ENCODE measurements at places on chromosomes 7 and 10.

GRCh38 chr7:51292596-51292995 lies 24.0 kb downstream of the COBL start:
- no peak for DNase-seq

- no peak for DNase-seq
These were observed 182.4 kb downstream of the CCDC3 start for GRCh38 chr10:12819071-12819470.

GRCh38 chr10:106457522-106457921 lies 707.0 kb downstream of the SORCS1 start:
- DNase-seq: no peak

DNA sequence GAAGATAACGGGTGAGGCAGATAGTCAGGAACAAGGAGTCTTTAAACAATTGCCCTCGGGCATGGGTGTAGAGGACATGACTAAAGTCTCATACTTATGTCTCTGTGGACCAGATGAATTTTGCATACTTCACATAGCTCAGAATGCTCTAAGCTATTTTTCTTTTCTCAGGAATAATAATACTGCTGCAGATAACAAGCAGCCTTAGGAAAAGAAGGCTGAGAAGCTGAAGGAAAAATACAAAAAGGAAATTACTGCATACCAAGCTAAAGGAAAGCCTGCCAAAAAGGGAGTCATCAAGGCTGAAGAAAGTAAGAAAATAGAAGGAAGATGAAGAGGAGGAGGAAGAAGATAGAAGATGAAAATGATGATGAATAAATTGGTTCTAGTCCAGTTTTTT lies 13.4 kb upstream of the ERCC6 start:
- DNase-seq: no peak

DNA sequence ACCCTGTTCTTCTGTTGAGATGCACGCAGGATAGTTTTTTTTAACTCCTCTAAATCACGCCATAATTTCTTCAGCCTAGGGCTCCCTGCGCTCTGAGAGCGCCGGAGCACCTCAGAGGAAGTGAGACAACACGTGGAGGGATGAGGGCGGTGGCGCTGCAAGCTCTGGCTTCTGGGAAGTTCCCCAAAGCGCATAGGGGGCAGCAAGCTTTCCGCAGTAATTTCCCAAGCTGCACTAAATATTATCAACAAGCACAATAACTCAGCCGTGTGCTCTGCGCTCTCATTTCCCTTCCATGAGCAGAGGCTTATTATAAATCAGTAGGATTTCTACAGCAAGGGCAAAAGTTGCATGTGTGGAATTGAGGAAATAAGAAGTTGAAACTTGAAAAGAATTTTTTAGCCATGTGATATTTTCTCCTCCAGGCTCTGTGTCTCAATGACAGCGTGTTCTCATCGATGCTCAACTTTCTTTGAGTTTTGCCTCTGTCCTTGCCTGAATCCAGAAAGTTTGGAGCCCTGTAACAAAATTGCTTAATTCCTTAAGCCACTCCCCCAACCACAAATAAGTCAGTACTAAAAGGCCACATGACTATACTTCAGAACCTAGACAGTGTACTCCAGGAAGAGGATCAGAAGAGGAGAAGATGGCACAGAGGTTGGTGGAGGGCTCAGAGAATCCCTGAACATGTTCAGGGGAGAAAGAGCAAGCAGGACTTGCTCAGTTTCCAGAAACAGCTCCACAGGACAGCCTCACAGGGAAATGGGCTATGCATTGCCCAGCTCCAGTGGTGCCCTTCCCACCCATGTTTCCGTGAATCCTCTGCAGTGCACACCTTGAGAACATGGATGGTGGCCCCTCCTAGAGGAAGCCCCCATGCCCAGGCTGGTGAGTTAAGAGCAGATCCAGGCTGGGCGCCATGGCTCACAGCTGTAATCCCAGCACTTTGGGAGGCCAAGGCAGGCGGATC lies 221.5 kb upstream of the GHITM start:
- DNase-seq: peak; percentile 51

DNA sequence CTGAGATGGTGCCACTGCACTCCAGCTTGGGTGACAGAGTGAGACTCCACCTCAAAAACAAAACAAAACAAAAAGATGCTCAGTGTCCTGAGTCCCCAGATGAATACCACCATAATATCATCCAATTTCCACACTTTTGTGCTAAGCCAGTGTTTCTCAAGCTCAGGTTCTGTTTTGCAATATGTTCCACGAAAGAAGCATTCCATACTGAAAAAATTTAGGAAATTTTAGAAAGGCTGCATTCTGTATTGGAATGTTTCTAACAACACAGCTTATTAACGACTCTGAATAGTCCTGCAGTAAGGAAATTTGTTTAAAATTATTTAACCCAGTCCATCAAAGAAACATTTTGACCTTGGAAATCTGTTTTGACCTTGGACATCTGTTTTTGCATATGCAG lies 142.4 kb downstream of the EPC1 start:
- no peak for DNase-seq

DNA sequence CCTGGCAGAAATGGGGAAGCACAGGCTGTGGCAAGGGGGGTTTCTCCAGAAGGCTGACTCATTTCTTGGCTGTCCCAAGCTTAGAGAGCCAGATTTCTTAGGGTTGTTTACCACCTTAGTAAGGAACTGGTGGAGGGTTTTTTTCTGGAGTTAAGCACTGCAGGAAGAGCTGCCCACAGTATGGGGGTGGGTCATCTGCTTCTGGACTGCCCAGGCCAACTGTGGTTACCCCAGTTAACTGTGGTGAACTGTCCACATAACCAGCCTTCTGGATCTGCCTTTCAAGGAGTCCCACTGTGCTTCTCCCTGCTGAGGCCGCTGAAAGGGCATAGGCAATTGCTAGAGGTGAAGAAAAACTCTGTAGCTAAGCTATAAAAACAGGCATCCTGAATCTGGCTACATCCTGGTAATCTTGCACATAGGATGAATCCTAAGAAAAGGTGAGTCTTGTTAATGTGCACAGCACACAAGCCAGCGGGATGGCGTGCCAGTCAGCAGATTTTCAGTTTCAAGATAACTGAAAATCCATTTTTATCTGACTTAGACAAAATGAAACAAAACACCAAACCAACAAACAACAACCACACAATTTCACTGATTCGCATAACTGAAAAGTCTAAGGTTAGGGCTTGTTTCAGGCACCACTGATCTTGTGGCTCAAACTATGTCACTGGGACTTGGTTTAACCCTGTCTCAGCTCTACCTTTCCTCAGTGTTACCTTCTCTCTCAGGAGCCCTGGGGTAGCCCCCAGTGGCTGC lies 21.6 kb upstream of the TSPAN33 start:
- peak; percentile 95 for DNase-seq

DNA sequence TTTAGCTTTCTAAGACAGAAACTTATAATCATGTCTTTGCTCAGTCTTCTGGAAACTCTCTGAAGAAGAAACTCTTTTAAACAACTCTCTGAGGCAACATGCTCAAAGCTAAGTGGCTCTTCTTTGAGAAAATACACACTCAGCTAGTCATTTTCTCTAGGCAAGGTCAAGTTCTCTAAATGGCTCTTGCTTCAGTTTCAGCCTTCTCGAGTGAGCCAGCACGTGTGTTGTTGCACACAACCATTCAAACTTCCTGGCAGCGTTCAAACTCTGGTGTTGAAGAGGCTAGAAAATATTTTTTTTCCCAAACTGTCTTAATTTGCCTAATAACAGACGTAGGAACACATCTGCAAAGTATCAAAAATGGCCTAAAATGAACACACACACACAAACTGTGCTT lies 129.1 kb downstream of the THSD7A start:
- peak; percentile 7 for DNase-seq

GRCh38 chr10:104559935-104560334 lies 81.2 kb upstream of the SORCS3 start:
- DNase-seq: peak; percentile 68

DNA sequence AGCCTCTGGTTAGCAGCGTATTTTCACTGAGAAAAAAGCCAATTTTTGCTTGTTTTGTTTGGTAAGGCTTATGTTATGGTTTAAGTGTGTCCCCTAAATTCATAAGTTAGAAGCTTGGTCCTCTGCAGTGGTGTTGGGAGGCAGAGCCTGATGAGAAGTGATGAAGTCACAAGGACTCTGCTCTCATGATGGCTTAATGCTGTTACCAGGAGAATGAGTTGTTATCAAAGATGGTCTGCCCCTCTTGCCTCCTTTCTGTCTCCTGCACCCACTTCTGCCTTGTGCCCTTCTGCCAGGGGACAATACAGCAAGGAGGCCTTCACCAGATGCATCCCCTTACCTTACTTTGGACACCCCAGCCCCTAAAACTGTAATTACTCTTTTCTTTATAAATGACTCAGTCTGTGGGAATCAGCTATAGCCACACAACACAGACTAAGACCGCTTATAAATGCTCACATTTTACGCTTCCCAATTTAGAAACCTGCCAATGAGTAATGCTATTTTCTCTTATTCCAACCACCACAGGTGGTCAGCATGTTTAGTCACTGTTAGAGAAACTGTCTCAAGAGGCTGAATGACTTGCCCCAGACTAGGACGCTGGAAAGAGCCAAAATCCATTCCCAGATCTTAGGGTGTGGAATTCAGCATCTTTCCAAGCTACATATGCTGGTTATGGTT lies 6.1 kb upstream of the PKD1L1 start:
- DNase-seq: no peak

GRCh38 chr10:17206210-17206709 lies 4.8 kb upstream of the TRDMT1 start:
- DNase-seq: peak; percentile 62

DNA sequence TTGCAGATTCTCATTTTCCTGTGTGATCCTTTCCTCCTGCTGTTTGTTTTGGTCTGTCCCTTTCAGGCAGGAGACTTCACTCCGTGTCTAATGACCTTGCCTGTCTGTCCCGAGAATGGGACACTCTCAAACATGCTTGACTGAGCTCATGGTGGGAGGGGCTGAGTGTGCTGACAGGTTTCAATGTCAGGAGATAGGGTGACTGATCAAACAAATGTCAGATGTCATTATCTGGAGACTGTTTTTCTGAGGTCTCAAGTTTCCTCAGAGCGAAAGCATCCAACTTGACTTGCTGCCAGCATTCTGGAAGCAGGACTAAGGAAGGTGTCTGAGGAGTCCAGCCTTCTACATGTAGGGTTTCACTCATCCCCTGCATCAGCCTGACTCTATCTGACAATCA lies 228.8 kb upstream of the KIAA1217 start:
- no peak for DNase-seq

DNA sequence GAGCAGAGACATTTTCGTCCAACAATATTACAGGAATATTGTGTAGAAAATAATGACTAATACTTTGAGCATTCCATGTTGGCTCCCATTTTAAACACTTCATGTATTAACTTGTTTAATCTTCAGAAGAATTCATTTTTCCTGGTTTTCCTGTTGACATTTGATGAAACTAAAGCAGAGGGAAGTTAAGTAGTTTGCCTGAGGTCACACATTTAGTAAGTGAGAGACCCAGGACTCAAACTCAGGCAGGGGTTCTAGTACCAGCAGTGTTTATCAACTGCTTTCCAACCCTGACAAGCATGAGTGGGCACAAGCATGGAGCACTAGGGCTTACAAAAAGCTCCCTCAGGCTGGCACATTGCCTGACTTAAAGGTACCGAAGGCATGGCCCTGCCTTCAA lies 719.1 kb downstream of the AUTS2 start:
- no peak for DNase-seq

DNA sequence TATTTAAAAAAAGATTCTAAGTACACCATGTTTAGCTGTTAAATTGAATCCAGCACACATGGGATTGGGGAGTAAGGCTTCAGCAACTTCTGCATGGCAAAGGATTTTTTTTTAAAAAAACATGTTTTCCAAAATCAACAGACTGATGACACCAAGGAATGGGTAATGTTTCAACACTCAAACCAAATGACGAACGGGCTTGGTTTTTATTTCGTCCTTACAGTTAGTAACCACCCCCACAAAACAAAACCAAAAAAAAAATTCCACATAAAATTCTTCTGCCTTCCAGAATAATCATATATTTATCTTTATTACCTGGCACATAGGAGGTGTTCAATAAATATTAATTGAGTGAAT lies 45.7 kb downstream of the ICA1 start:
- no peak for DNase-seq

DNA sequence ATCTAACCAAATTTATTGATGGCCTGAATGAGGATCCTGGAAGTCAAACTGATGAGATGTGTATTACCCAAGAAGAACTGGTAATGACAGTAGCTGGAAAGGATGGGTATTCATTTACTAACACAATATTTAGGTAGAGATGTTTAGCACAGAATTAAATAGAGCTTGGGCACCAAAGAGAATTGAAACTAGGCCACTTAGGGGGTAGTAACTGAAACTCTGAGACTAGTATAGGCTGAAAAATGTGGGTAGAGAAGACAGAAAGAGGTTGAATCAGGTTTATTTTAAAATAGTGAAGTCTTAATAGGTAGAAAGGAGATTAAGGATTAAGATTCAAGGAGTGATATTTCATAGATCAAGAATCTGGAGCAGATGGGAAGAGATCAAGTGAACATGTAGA lies 155.8 kb downstream of the MLLT10 start:
- DNase-seq: no peak

GRCh38 chr10:128101901-128102300 lies 24.3 kb downstream of the MKI67 start:
- peak; percentile 60 for DNase-seq

DNA sequence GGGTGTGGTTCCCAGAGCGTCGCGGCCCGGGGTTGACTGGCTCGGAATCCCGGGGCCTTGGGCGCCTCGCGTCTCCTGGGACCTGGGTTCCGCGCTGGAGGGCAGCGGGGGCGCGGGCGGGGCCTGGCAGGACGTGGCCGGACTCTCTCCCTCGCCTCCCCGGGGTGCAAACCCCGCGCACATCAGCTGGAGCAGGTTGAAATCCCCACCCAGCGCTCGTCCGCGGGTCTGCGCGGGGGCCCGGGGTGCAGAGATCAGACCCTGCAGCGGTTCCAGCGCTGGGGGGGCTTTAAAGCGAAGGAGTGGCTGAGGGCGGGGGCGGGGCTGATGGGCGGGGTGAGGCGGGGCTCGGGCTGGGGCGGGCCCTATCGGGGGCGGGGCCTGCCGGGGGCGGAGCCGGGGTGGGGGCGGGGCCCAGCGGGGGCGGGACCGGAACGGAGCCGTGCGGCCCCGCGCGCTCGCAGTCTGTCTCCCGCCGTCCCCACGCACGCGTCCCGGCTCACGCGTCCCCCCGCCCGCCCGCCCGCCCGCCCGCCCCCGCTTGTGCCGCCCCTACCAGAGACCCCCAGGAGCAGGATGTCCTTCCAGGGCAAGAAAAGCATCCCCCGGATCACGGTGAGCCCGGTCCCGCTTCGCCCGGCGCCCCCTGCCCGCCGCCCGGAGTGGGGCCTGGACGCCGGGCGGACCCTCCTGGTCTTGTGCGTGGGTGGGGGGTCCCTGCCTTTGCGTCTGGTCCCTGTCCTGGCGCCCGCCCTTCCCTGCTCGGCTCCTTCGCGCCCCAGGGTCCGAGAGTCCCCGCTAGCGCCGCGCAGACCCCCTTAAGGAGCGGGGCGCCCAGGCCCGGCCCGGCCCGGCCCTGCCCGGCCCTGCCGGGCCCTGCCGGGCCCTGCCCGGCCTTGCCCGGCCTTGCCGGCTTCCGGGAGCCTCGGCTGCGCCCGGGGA lies at the start of gene DPYSL4:
Gene DPYSL4, plus strand, starts transcription at position 461 of the 942 bp plus-strand sequence. Its CDS starts 116 bp downstream, at position 577.
- DNase-seq: no peak

DNA sequence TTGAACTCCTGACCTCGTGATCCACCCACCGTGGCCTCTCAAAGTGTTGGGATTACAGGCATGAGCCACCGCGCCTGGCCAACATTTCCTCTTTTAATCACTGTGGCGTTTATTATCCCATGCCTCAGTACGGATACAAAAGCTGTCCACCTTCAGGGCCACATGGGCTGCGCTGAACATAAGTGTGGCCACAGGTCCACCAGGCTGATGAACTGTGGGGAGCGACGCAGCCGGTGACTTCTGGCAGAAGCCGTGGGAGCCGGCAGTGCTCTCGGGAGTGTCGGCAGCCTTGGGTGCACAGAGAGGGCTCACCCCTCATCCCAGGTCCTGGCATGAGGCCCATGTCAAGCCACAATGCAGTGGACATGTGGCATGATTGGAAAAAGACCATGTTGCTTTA lies 223.6 kb downstream of the TNS3 start:
- DNase-seq: no peak
